ENCODE measurements at places on chromosomes 16 and 17.

DNA sequence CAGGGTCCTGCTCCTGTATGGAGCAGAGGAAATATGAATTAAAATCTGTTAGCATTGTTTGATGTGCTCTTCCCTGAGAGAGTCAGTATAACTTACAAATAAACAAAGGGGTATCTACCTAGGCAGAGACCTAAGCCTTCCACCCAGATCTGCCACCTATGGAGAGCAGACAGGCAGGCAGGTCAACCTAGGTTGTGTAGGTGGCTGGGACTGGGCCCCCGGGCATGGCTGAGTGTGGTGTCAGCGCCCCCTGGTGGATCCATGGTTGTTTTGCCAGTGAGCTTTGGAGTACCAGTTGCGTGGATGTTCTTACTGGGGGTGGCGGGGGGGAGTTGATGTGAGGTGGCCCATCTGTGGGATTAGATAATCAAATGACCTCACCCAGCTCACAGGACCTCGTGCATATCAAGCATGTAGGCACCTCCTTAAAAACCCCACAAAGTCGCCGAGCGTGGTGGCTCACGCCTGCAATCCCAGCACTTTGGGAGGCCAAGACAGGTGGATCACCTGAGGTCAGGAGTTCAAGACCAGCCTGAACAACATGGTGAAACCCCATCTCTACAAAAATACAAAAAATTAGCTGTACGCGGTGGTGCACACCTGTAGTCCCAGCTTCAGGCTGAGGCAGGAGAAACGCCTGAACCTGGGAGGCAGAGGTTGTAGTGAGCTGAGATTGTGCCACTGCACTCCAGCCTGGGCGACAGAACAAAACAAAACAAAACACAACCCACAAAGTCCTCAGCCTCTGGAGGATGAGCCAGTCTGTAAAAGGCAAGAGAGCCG is 17.6 kb downstream of the DUS2 start:
- no peak for DNase-seq

DNA sequence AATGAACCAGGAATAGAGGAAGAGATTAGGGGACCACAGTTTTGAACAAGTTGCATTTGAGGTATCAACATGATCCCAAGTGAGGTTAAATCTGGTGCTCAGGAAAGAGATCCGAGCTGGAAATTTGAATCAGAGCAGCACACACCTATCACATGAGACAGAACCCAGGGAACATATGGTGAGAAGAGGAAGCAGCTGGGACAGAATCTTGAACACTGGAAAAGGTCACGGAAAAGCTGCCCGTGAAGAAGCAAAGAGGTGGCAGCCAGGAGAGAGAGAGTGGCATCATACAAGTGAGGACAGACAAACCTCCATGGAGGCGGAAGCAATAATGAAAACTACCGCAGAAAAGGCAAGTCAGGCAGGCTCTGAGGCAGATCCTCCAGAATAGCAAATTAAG is 36.1 kb downstream of the USP31 start:
- DNase-seq, result no peak

DNA sequence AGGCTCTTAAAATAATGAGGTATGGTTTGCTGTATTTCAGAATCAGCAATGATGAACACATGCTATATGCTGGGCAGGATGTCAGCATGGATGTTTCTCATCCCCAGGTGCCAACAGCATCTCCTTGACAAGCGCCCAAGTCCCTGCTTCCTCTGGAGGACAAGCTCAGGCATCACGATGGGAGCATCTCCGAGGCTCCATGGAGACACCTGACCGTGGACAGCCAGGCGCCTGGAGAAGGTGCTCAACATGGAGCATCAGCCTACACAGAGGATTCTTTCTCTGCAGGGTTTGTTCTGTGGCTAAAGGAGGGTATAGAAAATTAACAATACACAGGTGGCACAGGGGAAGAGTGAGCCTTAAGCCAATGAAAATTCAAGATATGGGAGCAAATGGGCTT is 72.1 kb downstream of the SLC5A11 start:
- DNase-seq, result no peak

GRCh38 chr16:799948-800833 is at the start of gene GNG13:
Gene GNG13 (minus strand): TSS chr16:800734. CDS start chr16:799077, 1,657 bp downstream.
- DNase-seq, result no peak
